Liver (tissue), 10 donors: ENCODE measurements at places on chromosomes 13 and 19. TPM values are rescaled to one million over a fixed set of nuclear protein-coding genes. Genes with fewer than 3 reads are reported as not detected.

Gene ZNF486
- total RNA-seq = 0.75 TPM

Gene S1PR5
- total RNA-seq = 0.17 TPM

Gene PRKCG
- total RNA-seq = not detected

Gene ATP8A2
- total RNA-seq = 0.05 TPM

Gene WDR88
- total RNA-seq = 0.08 TPM

Gene KLK3
- not detected for total RNA-seq
